HAP-1 (cell line): ENCODE measurements at places on chromosomes 3 and 15.

GRCh38 chr3:131031660-131032059 is 5.0 kb downstream of the NEK11 start:
- DNase-seq = no peak

- DNase-seq = no peak
Observed at GRCh38 chr3:103690536-103690935, 1255.7 kb downstream of the ZPLD1 start.

GRCh38 chr3:180707896-180708295 is 28.6 kb upstream of the CCDC39 start:
- peak; percentile 25 for DNase-seq

DNA sequence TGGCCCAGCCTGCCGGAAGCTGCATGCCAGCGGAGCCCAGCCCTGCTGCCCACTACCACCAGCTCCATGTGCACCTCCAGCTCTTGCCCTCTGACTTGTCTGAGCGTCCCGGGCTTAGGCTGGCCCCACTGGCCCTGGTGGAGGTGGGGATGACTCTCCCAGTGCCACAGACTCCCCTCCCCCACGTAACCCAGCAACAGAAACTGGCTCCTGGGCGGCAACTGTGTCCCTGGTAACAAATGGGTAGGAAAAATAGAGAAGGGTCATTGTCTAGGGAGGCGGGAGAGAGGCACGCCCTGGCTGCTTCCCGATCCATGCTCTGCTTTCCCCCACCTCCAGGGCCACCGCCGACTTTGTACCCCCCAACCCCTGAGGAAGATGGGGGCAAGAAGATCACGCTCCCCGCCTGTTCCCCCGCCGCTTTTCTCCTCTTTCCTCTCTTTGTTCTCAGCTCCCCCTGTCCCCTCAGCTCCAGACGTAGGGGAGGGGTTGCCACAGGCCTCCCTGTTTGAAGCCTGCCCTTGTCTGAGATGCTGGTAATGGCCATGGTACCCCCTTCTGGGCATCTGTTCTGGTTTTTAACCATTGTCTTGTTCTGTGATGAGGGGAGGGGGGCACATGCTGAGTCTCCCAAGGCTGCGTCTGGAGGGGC is 10.8 kb upstream of the SEMA3B start:
- no peak for DNase-seq

- DNase-seq = no peak
Observed at GRCh38 chr3:21938267-21938681, 187.3 kb upstream of the ZNF385D start.

DNA sequence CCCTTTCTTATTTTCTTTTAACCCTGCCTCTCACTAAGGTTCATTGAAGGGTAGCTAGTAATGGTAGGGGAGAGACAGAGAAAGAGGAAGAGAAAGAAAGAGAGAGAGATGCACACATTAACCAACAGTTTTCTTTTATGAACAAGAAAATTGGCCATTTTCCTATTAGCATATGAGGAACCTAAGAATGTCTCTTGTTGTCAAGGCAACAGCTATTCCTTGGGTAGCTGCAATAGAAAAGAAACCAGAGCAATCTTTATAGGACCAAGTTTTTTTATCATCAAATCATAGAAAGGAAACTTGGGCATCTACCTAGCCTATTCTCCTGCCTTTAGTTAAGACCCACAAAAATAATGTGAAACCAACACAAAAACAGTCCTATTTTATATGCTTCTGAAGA is 15.0 kb upstream of the CCDC39 start:
- no peak for DNase-seq

GRCh38 chr15:91855241-91855640 is 1.7 kb downstream of the SLCO3A1 start:
- DNase-seq = no peak

GRCh38 chr3:98246142-98246541 is 17.9 kb upstream of the OR5H6 start:
- DNase-seq = no peak

- peak; percentile 18 for DNase-seq
Observed at GRCh38 chr3:66989860-66990696, 8.0 kb upstream of the KBTBD8 start.

DNA sequence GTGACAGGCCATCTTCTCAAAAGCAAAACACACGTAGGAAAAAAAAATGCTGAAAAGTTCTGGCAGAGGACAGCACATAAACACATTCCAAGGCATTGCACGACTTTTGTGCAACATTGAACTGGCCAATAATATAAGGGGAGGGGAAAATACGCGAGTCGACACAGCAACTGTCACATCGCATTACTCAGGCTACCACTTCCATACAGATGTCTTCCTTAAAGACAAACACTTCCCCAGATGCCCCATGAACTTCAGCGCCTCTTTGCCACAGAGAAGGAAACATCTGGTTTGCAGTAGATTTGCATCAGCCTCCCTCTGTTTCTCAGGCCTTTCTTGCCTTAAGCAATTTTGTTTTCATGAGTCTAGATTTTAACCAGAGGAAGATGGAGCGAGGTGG is 144.4 kb upstream of the IGF1R start:
- no peak for DNase-seq

- DNase-seq = peak; percentile 83
Observed at GRCh38 chr3:30042274-30042859, 564.0 kb upstream of the TGFBR2 start.

DNA sequence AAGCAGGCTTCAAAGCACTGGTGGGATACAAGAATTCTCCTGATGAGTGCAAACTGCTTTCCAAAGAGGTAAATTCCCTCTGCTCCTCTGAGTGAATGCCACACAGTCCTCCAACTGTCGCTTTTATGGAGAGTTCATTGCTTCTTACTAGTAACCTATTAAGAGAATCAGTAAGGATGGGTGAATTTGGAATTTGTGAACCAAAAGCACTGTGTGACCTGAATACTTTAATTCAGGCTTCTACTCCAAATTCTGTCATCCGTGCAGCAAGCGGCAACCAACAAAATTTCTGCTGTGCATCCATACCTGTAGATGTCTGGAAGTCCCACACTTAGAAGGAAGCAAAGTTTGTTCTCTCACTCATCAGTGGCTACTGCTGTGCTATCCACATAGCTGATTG is 66.7 kb upstream of the SNRK start:
- no peak for DNase-seq

- no peak for DNase-seq
Observed at GRCh38 chr15:32861174-32861573, 143.4 kb downstream of the GREM1 start.

DNA sequence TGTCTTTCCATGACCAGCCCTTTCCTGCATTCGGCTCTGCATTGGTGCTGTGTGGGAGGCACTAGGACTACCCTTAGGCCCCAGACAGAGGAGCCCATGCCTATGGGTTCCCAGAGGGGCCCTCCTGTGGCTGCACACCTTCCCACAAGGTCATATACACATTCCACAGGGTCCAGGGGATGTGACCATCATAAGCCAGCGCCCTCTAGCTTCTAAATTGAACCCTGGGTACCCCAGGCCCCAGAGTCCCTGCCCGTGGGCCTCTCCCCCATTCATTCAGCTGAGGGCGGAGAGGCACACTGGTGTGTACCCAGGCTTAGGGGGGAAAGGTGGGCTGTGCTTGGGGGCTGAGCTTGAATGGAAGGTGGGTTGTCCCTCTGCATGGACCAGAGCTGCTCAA is 10.2 kb upstream of the SLC6A6 start:
- no peak for DNase-seq

DNA sequence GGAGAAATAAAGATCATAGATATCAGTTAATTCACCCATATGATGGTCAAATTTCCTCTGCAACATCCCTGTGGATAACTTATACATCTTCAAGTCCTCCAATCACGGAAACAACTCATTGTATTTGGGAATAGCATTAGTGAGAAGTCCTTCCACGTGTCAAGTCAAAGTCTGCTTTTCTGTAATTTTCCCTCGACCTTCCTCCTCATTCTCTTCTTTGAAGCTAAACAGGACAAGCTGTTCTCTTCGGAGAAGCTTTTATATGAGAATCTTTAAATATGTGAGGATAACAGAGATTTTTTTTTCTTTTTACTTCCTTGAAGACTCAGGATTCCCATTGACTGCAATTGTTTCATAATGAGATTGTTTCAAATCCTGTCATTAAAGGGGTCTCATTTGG is 230.4 kb downstream of the ZPLD1 start:
- no peak for DNase-seq

DNA sequence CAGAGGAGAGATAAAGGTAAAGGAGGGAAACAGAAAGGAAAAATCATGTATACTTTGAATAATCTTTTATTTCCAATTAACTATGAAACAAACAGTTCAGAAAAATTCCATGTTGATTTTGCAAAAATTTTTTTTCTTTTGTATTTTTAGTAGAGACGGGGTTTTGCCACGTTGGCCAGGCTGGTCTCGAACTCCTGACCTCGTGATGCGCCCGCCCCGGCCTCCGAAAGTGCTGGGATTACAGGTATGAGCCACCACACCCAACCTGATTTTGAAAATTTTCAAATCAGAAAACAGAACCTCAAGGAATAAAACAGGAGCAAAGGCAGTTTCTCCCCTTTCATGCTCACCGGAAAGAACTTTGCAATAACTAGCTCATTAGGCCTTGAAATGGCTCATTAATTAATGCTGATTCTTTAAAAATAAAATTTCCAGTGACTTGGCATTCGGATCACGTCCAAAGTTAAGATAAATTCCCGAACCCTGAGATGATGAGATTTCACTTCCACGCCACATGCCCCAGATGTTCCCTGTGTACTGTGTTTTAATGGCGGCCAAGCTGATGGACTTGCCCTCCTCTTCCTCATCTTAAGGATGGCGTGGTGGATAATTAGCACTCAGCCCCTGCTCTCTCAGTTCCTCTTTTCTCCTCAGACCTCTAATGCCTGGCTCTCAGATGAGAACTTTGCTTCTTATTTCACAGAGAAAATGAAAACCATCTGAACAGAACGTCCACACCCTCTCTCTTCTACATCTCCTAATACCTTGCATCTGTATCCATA is 10.8 kb downstream of the BCL2L10 start:
- DNase-seq = no peak

DNA sequence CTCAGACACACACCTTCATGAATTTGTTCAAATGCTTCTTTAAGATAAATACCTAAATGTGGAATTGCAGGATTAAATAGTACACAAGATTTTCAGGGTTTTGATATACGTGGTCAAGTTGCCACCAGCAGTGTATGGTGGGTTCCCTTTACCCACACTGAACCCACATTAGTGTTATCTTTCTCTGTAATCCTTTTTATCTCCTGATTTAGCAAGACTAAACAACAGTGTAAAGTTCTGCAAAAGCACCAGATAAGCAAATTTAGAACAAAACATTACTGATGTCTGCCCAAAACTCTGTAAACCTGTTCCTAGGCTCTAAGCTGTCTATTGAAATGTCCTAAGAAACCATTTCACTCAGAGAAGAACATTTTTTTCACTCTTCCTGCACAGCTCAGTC is 352.9 kb downstream of the FHIT start:
- DNase-seq = no peak

DNA sequence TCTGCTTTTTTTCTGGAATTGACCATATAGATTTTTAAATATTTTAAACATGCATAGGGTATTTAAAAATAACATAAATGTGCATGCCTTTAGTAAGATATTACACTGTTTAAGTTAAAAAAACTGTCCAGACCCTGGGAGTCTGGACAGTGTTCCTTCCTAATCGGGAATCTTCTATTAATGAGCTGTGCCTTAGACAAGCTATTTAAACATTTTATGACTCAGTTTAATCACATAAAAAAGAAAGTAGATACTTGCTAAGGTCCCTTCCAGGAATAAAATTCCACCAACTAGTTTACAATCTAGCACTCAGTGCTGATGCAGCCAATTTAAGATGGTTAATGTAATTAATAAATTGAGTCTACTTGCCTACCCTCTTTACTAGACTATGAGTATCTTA is 140.4 kb upstream of the DPH6 start:
- DNase-seq = no peak

- DNase-seq = no peak
Observed at GRCh38 chr15:81157195-81157938, 23.3 kb downstream of the CFAP161 start.

GRCh38 chr3:24096695-24097290 is 151.7 kb downstream of the NR1D2 start:
- DNase-seq = no peak

- DNase-seq = no peak
Observed at GRCh38 chr3:139098391-139098790, 53.7 kb upstream of the PRR23C start.

DNA sequence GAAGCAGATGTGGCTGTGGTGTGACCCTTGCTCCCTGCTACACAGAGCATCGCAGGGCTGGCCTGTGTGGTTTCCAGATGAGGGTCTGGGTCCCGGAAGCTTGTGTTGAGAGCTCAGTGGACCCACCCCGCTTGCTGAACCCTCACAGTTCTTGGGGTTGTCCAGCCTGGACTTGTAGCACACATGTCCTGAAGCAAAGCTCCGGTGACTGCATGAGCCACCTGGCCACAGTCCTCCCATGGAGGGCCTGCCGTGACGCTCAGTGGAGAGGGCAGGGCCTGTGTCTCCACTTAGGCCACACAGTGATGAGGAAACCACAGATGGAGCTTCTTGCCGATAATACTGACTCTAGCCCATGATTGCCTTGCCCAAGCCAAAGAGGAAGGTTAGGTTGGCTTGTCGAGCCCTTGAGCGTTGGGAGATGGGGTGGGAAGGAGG is 62.6 kb downstream of the RGMA start:
- DNase-seq = no peak

- DNase-seq = no peak
Observed at GRCh38 chr3:73055583-73055982, 5.9 kb upstream of the EBLN2 start.

DNA sequence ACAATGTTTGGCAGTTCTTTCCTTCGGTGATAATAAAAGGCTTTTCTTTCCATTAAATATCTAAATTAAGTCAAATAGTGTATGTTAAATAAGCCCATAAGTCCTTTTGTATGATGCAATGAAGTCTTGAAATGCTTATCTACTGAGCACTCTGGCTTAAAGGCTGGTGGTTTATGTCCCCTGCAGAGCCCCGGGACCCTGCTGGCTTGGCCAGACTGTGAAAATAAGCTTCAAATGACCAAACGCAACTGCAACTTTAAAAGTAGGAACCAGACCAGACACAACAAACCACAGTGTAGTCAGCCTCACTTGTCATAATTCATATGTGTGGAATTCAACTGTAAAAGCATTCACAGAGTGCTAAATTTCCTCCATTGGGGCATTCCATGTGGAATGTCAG is 72.5 kb downstream of the FOXP1 start:
- no peak for DNase-seq

GRCh38 chr3:4729061-4729973 is 236.2 kb downstream of the ITPR1 start:
- DNase-seq = no peak

DNA sequence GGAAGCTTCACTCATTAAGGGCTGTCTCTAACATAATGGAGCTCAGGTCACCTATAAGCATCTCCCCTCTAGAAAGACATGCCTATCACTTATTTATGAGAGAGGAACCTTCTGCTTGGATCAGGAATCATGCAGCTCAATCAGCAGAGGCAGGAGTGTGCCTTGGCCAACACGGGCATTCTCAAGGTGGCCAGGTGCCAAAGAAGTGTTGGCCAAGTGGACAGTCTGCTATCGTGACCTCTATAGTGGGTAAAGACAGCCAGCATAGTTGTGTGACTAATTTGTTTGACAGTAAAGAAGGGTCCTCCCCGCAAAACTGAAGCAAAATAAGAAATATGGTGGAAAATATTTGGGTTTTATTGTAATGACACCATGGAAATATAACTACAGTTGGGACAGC is 14.7 kb upstream of the AGTR1 start:
- no peak for DNase-seq

GRCh38 chr15:92149465-92149864 is 244.2 kb upstream of the ST8SIA2 start:
- DNase-seq = no peak

GRCh38 chr15:101500865-101501551 is 11.5 kb upstream of the PCSK6 start:
- DNase-seq = no peak
